NCI-H1417 treated with DMSO at 0.1 percent for 48 hours (cell line): ENCODE measurements at places on chromosomes 7 and 10.

- DNase-seq, result no peak
These were observed 45.4 kb upstream of the MBL2 start for GRCh38 chr10:52818019-52818418.

DNA sequence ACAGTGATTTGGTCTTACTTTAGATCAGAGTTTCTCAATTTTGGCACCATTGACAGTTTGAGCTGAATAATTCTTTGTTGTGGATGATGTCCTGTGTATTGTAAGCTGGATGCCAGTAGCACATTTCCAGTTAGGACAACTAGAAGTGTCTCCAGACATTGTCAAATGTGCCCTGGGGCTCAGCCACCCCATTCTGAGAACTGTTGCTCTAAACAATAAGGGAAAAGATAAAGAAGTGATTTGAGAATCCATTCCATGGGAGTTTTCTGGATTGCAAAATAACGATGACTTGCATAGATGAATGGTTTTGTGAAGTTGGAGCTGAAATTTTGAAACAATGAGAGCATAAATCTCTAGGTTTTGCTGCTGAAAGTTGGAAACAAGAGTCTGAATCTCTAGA is 44.6 kb downstream of the NUP205 start:
- no peak for DNase-seq

GRCh38 chr7:119482209-119482608 is 790.8 kb upstream of the KCND2 start:
- no peak for DNase-seq

DNA sequence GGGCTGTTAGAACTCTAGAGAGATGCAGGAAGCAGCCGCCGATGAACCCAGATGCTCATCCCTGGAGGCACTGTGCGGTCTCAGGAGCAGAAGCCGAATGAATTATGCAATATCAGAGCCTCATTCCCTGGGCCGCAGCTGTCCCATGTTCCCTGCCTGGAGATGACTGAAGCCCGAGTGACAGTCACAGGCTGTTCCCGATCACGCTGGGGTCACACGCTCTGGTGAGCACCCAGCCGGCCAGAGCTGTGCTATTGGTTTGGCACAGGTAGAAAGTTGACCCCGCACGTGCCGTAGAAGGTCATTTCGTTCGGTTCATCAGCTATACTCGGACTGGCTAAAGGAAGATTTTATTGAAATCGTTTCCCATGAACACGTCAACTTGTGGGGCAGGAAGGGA is 140.5 kb upstream of the SH2B2 start:
- DNase-seq, result no peak

GRCh38 chr7:137977173-137977572 is 24.7 kb downstream of the CREB3L2 start:
- no peak for DNase-seq

GRCh38 chr7:23016345-23017253 is 2.7 kb upstream of the HYCC1 start:
- no peak for DNase-seq

DNA sequence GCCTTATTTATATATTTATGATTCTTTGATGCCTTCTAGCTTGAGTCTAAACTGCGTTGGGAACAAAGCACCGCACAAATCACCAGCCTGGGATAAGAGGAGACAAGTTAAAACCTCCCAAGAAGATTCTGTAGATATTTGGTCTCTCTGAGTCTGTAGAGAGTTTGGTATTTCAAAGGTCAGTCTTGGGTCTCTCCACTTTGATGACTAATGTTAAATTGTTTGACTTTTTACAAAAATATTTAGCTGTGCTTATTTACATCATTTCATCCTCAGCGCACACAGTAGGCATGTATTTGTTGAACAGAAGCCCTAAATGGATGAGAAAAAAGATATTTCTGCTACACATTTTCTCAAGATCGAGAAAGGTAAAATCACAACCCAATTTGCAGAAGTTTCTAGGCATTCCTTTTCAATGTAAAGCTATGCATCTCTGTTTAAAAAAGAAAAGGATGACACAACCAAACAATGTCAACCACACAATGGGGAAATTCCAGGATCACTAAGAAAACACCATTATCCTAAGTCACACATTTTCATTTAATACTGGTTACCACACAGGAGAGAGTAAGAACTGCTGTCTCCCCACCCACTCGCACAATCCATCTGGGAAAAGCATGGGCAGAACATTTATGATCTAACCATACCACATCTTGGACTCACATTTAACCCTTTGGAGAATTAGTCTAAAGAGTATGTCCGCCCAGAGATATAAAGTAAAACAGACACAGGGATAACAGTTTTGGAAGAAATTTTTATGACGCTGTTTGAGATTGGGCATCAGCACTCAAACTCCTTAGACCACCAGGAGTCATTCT is 4.4 kb downstream of the CDK6 start:
- DNase-seq, result no peak

DNA sequence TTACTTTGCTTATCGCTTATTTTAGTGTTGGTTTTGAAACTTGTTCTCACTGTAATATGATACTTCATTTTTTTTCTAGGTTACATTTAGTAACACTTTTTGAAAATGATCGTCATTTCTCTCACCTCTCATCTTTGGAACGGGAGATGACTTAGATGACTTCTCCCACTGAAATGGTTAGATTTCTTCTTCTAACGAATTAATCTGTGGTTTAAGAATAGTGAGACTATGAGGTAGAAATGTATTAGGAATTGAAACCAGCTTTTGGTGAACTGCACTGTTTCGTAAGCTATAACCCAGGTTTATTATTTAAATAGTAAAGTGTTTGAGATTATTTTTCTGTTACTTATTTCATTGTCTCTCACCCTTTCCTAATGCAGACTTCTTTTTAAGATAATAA is 93.7 kb downstream of the PRR15 start:
- DNase-seq, result no peak

DNA sequence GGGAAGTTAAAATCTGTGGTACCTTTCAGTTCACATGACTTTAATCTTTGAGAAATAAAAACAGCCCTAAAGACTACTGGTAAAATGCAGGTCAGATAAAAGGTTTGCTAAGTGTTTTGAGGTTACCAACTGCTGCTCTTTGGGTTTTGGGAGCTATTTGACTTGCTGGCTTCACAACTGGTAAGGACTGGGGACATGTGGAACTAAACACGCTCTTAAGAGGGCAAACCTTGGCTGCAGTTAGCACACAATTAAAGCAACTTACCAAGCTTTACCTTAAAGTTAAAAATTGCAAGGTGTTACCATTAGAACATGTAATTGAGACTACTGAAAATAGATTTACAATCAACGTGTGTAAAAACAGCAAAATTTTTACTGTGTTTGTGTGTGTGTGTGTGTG is 220.2 kb downstream of the PHF14 start:
- DNase-seq, result no peak
